ENCODE measurements at places on chromosomes 5 and 9.

DNA sequence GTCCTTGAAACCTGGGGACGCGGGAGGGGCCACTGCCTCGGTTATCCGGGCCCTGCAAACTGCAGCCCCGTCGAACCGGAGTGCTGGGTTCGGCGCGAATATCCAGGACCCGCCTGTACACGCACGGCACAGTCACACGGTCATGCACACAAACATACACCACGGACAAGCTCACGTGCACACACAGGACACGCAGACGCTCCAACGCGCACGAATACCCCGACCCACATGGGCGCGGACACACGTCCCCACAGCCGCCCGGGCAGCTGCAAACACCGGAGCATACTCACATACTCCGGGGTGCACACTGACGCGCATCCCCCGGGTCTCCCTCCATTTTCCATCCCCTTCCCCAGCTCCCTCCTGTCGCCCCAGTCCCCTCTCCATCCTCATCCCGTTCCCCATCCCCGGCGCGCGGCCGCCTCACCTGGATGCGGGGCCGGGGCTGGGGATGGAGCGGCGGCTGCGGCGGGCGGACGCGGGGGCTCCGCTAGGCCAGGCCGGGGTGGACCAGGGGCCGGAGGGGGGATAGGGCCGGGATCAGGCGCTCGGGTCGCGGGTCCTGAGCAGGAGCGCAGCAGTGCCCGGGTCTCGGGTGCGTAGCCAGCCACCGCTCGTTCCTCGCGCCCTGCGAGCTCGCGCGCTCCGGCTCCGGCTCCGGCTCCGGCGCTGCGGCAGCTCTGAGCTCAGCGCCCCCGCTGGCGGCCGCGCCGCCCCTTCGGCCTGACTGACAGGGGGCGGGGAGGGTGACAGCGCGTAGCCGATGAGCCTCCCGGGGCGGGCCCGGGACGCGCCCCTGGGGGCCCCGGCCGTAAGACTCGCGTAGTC is at the start of the genes EIF4E1B and SNCB:
Gene EIF4E1B, plus strand, starts transcription at position 823 of the 828 bp plus-strand sequence. CDS start 12,113 bp downstream, outside the sequence.
Gene SNCB, minus strand, starts transcription at position 682 of the 828 bp plus-strand sequence. CDS start 880 bp downstream, outside the sequence.
- DNase-seq, result peak; percentile 49

- no peak for DNase-seq
Observed at GRCh38 chr5:84059672-84060071, 325.0 kb downstream of the EDIL3 start.

GRCh38 chr5:104172976-104173375 is 610.4 kb upstream of the NUDT12 start:
- no peak for DNase-seq

- no peak for DNase-seq
Observed at GRCh38 chr9:78438211-78438610, 141.3 kb downstream of the PSAT1 start.

- no peak for DNase-seq
Observed at GRCh38 chr5:8585230-8586018, 716.5 kb downstream of the MTRR start.

DNA sequence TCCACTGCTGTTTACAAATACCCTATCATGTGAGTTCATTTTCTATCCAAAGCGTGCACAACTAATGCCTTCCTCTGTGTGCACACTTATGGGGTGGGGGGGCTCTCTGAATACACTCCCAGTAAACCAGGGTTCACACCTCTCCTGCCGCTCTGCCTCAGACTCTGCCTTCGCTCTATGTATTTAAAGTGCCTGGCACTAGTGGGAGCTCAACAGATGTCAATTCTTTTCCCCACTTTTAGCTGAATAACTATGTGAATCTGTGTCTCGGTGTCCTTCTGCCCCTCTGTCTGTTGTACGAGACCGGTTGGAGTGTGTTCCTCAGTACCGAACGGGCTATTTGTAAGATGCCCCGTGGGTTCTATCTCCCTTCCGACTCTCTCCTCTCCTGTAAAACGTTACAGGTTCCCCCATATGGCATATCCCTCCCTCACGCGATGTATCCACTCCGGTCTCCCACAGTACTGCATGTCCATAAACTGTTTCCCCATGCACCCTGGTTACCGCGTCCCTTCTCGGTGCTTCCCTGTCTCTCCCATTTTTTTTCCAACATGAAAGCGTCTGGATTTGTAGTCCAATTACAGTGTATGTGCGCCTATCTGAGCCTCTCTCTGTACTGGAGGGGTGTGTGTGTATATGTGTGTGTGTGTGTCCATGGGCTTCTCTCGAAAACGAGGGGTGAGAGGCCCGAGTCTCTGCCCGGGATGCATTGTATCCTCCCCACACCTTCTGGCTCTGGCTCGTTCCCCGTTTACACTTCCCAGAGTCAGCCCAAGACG is 1.6 kb downstream of the ELL2 start:
- DNase-seq, result no peak

DNA sequence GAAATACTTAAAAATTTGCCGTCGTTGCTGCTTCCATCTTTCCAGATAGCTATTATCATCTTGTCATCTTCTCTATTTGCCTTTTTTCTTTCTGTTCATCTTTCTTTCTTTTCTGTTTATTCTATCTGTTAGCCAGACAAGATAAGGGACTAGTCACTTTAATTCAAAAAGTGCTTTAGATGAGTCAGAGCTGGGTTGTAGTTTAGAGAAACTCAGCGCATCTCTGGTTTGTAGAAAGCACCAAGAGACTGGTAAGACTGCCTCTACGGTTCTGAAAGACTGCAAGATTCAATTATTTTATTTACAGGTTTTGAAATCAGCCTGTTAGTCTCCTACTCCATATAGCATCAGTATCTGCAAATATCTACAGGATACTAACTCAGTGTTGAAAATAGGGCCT is 562.8 kb upstream of the RIOK2 start:
- DNase-seq, result no peak

- no peak for DNase-seq
Observed at GRCh38 chr5:110442856-110443255, 283.6 kb downstream of the TMEM232 start.

GRCh38 chr5:160469156-160470144 is 47.8 kb downstream of the PTTG1 start:
- no peak for DNase-seq

- no peak for DNase-seq
Observed at GRCh38 chr5:96114736-96115135, 153.1 kb upstream of the ELL2 start.

GRCh38 chr5:180253036-180253824 is 38.7 kb downstream of the MAPK9 start:
- DNase-seq, result no peak

DNA sequence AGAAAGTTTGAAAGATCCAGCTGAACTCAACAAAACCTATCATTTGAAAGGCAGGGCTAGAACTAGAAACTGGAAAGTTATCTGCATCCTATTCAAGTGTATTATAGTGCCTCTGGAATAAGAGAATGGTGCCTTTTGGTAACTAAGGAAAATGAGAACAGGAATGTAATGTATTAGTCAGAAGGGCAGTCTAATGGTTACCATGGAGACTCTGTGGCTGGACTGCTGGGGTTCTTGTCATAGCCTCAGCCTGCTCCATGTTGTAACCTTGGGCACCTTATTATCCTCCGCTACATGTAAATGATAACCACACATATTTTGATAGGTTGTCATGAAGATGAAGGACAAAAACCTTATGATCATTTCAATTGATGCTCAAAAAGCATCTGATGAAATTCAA is 24.6 kb upstream of the IFNB1 start:
- DNase-seq, result no peak

DNA sequence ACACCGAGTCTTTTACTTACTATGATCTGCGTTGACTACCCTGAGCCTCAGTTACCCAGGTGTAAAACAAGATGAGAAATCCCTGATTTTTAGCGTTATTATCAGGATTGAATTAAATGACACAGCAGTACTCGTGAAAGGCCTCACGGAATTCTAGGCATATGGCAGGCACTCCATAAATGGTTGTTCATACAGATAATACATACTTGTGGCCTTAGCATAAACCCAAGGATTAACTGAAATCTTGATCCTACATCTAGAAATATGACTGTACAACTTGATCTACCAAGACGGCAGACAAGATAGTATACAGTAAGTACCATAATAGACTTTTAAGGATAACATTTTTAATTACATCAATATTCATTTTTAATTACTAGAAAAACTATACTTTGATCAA is 409.8 kb downstream of the BNC2 start:
- no peak for DNase-seq

DNA sequence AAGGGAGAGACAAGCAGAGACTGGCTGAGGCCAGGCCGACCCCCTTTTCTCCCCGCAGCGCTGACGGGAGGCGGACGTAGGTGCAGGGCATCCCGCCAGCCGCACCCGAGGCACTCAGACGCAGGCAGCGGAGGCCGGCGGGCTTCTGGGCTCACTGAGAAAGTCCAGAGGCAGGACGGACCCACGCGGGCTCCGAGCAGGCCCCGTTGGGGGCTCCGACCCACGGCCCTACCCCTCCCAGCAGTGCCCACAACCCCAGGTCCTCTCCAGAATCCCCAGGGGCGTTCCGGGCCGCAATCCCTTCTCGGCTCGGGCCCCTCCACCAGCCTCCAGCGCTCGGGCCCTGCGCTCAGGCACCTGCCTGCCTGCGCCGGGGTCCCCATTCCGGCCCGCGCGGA is 543 bp downstream of the MTMR12 start:
- peak; percentile 32 for DNase-seq

DNA sequence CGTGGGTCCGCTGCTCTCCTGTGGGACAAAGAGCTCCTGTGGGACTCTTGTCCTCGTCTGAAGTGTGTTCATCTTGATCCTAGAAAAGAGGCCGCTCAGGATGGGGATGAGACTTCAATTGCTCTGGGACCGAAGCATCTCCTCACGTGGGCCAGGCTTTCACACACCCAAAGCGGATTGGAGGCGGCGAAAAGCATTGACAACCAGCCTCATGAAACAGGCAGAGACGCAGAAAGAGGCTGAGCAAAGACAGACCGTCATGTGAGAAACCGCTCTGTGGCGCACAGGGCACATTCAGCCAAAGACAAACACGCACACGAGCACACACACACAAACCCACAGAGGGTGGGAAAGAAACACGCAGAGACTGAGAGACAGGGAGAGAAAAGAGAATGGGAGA is 479.5 kb downstream of the SPATA31A7 start:
- DNase-seq, result no peak

- no peak for DNase-seq
Observed at GRCh38 chr5:112649882-112650281, 87.8 kb upstream of the APC start.

GRCh38 chr9:109487247-109487646 is 10.9 kb downstream of the PTPN3 start:
- no peak for DNase-seq

DNA sequence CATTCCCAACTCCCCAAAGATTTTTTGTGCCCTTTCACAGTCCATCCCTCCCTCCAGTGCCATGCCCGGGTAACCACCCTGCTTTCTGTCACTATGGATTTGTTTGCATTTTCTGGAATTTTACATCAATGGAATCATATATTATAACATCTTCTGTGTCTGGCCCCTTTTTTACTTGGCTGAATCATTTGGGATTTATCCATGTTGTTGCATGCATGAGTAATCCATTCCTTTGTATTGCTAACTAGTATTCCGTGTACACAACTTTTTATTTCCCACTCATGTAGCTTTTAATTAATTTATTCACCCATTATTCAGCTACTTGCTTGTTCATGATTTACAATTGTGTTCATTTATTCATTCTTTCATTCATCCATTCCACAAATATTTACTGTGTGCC is 94.1 kb downstream of the FGF18 start:
- DNase-seq, result no peak

GRCh38 chr5:107548477-107548876 is 122.3 kb downstream of the EFNA5 start:
- DNase-seq, result no peak

GRCh38 chr5:29304545-29304944 is 1888.9 kb upstream of the CDH6 start:
- no peak for DNase-seq

DNA sequence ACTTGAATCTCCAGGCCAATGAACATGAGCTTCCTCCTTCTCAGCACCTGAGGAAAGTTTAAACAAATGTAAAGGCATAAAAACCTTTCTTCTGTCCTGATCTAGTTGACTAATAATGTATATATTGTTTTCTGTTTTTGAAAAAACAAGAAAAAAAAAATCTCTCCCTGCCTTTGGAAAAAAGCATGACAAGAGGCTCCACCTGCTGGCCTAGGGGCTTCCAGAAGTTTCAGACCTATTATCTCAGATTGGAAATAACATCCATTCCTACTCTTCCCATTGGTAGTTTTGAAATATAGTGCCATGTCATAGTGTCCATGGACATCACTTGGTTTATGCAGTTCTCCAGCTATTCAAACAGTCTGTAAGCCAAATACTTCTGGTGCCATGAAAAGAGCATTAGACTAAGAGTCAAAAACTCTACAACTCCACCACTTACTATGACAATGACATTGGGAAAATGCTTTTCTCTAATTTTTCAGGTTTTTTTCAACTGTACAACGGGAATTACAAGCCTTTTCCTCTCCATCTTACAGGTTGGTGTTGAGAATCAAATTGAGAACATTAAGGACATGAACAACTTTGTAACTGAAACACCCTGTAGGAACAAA is 409.6 kb upstream of the MPDZ start:
- no peak for DNase-seq

- no peak for DNase-seq
Observed at GRCh38 chr5:79229357-79230174, 6.4 kb upstream of the JMY start.

DNA sequence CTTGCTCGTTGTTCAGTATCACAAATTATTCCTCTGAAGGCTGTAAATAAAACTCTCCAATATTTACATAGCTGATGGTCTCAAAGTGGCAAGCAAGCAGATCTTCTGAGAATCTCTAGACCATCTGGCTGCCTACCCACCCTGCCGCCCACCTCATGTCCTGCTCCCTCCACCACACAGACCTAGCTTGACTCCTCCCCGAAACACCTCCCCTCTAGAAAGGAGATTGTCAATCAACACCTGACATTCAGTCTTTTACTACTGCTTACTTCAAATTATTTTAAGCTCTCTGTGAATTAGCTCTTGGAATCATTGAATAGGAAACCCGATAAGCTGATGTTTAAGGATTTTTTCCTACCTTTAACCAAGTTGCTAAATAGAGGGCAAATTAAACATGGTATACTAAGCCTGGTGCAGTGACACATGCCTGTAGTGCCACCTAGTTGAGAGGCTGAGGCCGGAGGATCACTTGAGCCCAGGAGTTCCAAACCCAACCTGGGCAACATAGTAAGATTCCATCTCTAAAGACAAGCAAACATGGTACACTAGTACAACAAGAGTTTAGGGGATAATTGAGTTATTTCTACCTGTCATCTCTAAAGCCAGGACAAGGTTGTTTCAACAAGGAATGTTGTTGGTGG is 10.9 kb upstream of the SOWAHA start:
- no peak for DNase-seq

DNA sequence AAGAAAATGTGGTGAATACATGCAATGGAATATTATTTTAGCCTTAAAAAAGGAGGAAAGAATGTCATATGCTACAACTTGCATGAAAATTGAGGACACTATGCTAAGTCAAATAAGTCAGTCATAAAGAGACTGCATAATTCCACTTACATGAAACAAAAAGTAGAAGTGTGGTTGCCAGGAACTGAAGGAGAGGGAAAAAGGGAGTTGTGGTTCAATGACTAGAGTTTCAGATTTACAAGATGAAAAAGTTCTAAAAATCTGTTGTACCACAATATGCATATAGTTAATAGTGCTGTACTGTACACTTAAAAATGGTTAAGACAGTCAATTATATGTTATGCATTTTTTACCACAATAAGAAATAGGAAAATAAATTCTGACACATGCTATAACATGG is 95.4 kb downstream of the SLC44A1 start:
- DNase-seq, result no peak
